ENCODE measurements at places on chromosomes 7 and 10.

DNA sequence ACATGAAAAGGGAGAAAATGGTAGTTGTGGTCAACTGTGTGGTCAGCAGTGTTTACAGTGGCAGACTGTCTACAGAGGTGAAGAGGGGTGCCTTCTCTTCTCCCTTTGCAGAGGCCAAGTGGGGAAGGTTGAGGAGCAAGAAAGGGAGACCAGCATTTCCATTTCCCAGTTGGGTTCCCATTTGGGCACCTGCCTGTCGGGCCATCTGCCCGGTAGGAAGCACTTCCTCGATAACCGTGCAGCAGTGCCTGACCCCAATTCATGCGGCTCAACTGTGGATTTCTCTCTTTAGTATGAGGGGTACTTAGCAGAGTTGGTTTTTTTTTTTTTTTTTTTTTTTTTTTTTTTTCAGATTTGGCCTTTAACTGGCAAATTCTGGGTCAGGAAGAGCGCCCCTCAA is 127.0 kb downstream of the CCDC3 start:
- no peak for DNase-seq

GRCh38 chr10:30737931-30738391 is 108.4 kb upstream of the LYZL2 start:
- DNase-seq, result no peak

GRCh38 chr7:684416-684815 is 42.1 kb upstream of the DNAAF5 start:
- no peak for DNase-seq

DNA sequence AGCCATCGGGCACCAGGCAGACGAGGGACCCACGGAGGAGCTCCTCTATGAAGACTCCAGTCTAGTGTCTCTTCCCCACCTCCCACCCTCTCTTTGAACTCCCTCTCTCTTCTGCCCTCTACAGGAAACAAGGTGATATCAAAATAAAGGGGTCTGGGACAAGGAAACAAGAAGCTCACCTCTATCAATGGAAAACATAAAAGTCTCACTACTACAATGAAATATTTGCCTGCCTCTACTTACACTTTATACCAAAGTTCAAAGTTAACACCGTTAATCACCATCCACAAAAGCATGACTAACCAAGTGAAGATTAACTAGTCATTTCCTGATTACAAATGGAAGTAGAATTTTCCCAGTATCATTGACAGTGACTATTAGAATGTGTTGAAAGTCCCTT is 82.2 kb downstream of the PARD3 start:
- DNase-seq, result no peak

DNA sequence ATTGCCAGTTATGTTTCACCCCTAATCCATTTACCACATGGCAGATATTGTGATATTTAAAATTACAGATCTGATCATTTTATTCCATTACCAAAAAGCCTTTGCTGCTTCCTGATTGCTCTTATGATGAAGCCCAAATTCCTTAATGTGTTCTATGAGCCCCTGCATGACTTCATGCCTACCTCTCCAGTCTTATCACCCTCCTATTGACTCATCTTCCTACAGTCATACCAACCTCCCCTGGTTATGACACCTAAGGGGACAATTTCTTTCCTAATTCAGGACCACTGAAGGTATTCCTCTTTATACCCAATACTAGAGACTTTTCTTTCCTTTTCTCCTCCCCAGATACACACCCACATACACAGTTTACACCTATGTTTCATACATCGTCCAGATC is 36.0 kb downstream of the TES start:
- DNase-seq, result no peak

DNA sequence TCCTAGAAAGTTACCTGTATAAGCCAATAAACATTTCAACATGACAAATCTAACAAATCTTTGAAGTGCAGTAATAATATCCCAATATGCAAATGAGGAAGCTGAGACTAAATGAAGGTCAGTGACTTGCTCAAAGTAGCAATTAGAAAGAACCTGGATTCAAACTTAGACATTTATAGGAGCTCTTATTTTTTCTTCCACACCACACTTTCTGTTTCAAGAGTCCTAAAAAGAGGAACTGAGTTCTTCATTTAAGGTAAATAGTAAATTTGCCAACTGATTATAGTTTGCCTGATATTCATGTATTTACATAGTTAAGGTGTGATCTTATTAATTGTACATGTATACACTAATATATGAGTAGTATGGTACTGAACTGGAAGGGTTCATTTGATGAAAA is 44.0 kb downstream of the KLHDC10 start:
- no peak for DNase-seq

DNA sequence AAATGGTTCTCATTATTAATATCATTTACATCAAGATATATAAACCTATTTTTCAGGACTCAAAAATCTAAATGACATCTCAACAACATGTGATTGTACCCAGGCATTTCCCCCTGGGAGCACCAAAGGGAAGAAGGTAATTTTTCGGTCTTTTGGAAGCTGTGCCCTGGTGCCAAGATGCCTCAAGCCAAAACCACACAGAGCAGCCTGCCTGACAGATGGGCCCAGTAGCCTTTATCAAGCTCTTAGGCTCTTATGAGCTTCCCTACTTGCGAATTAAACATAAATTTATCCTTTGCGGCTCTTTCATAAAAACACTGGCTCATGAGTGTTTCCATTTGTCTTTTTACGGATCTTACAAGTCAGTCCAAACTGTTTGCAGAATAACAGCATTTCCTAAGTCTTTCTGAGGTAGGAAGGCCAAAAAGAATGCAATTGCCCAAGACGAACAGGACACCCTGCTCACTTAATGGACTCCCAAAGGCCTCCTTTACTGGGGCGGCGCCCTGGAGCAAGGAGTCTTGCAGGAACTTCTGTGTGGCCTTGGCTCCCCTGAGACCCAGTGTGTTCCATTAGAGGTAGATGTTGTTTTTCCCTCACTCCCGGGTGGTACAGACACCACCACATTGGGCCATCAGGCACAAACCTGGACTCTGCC is 4.1 kb upstream of the RASSF4 start:
- no peak for DNase-seq

- no peak for DNase-seq
Observed at GRCh38 chr7:131511774-131512535, 44.5 kb downstream of the PODXL start.

DNA sequence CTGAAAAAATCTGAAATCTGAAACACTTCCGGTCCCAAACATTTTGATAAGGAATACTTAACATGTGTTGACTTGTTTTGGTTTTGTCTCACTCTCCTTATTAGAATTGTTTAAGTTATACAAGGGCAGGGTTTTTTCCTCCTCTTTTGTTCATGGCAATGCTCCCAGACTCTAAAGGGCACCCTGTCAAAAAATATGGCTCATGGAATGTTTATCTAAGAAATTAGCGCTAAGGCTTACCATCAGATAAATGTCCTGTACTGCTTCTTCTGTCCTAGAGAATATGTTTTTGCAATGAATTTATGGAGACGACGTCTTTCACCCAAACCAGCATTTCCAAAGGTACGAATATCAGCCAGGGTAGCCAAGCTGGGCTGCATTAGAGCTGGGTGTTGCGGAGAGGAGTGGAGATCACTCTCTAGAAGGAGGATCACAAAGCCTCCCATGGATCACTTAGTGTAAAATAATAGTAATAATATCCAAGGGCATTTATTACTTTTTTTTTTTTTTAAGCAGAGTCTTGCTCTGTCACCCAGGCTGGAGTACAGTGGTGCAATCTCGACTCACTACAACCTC is 46.8 kb downstream of the ERLIN1 start:
- DNase-seq, result no peak

DNA sequence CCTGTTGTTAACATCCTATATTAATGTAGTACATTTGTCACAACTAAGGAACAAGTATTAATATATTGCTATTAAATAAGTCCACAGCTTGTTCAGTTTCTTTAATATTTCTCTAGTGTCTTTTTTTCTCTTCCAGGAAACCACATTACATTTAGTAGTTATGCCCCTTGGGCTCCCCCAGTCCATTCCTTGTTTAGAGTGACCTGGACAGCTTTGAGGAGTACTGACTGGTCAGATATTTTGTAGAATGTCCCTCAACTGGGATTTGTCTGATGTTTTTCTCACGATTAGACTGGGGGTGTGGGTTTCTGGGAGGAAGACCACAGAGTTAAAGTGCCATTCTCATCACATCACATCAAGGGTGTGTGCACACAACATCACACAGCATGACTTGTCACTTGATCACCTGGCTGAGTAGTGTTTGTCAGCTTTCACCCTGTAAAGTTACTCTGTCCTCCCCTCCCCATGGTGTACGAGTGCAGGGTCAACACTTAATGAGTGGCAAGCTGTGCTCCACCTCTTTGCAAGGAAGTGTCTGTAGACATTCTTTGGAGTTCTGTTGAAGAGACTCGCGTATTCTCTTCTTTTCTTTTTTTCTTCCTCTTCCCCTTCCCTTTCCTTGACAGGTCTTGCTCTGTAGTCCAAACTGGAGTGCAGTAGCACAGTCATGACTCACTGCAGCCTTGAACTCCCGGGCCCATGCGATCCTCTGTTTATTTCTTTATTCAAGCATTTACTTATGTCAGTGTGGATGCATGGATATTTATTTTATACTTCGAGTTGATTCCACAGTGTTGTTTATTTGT is 10.2 kb downstream of the LMTK2 start:
- DNase-seq, result no peak

All from stimulated activated CD4-positive, alpha-beta T cell treated with anti-CD3 and anti-CD28 coated beads, Interleukin-1b, Interleukin-23, amount 100 ng/mL, for 4 hours (primary cell).